Left colon (tissue), 2 donors: ENCODE measurements at places on chromosomes 3 and 15. TPM values are rescaled to one million over a fixed set of nuclear protein-coding genes. Genes with fewer than 3 reads are reported as not detected.

- DNase-seq: no peak
These were observed 62.7 kb downstream of the SLMAP start for GRCh38 chr3:57818772-57819171.

GRCh38 chr3:43105596-43106292, at the start of gene POMGNT2:
Gene POMGNT2 (minus strand): TSS chr3:43106079. CDS start chr3:43081431, 24,648 bp downstream.
- peak; percentile 88 for DNase-seq

- no peak for DNase-seq
These were observed 23.9 kb upstream of the CTNNB1 start for GRCh38 chr3:41175365-41175764.

DNA sequence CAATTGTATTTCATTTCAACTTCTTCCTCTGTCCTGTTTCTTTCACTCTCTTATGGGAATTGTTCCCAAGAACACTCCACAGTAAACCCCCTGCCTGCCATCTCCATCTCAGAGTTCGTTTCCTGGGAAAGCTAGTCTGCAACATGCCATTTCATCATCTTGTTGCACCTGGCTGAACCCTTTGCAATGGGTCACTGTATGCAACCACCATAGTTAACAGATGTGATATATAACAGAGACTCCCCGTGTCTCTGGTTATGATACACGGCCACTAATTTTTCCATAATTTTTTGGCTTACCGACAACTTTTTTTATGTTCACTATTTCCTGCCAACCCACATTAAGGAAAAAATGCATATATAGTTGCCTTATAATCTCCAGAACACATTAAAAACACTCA, 95.5 kb downstream of the CHST2 start:
- no peak for DNase-seq

GRCh38 chr3:152466784-152467183, 198.1 kb downstream of the MBNL1 start:
- no peak for DNase-seq

DNA sequence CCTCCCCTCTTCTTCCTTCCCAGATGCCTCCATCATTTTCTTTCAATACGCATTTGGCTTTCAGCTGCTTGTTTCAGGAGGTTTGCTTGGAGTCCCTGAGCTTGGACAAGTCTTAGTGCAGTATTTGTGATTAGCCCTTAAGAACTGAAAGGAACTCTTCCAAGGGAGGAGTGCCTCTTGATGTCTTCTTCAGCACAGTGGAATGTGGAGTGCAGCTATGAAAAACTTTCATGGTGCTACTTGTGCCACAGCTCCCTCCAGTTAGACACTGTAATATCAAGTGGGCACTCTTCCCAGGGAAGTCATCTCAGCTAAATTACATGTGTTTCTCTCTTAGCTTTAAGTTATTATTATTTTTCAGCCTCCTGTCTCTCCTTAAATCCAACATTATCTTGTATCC, 173.1 kb downstream of the NECTIN3 start:
- no peak for DNase-seq

The FSTL1 gene
- 61.7 TPM for total RNA-seq
